ENCODE measurements at places on chromosomes 6 and 20.
A peak's percentile ranks its signal among the peaks of the same experiment; 100 is the strongest.

DNA sequence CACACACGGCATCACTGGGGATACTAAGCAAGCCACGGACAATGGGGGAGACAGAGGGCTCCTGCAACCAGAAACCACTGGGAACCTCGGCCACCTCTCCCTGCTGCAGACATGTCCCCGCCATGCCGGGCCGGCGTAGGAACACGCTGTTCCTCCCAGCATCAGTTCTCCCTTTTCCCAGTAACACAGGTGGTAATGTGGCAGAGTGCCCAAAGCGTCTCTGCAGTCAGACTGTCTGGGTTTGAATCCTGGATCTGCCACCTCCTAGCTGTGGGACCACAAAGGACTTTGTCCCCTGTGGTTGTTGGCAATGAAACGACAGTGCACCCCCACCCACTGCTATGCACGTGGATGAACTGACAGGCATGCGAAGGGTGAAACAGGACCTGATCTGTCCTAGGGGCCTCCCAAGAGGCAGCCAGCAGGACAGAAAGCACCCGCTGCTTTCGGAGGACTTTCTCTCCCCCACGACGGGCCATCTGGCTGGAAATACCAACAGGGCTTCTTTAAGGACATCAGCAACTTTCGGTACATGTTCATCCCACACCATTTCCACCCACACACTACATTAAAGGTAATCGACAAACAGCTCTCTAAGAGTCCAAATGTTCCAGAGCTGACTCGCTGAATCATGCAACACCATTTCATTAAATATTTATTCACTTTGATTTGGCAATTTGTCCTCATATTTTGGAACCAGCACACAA is 74.1 kb downstream of the SULF2 start:
- DNase-seq = no peak

DNA sequence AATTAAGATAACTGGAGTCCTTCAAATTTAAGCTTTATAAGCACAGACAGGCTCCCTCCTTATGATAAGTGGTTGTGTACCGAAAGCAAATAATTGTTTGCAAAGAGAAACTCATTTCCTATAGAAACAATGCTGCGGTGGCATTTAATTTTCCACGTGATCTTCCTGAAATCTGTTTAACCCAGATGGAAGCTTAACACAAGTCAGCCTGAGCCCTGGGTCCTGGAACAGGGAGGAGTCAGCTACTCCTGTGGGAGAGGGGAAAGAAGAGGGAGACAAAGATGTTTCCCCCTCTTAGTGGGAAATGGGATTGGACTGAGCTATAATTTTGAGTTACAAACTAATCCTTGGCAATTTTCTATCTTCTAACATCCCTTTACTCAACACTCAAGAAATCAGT is 136.5 kb downstream of the ELOVL4 start:
- no peak for DNase-seq

GRCh38 chr20:38271608-38272120 is 11.1 kb upstream of the KIAA1755 start:
- DNase-seq = no peak

DNA sequence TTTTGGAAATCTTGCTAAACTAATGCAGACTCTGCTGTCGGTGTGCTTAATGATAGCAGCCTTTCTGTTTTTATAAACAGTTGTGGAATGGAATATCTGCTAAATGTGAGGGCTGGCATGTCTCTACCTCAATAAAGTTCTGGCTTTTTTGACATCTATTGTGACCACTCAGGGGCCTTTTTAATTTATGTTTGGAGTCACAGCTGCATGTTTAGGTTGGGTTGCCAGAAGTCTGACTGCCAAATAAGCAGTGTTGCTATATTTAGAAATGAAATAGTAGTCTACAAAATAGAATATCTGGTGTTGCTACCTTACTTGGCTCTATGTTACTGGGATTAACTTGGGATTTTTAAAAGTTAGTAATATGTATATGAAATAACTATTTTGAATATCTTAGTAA is 125.1 kb upstream of the LOC128125822 start:
- DNase-seq = no peak

GRCh38 chr20:39829661-39830060 is 859.4 kb downstream of the MAFB start:
- DNase-seq = no peak

DNA sequence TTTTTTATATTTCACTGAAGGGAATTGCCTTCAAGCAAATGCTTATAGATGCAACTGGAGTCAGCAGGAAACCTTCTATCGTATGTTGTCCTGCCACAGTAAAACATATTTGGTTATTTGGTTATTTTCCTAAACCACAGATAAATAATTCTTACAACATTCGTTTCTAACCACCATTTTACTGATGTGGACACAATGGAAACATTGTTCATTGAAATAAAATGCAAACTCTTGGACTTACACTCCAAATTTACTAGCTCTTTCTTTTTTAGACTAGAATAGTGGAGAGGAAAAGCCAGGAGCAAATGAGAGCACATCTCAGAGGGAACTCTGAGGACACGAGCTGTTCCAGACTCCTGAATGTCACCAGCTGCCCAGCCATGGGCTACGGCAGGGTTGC is 114.8 kb downstream of the RPS12 start:
- no peak for DNase-seq

GRCh38 chr6:150764334-150765066 is 101.0 kb upstream of the MTHFD1L start:
- DNase-seq = no peak

- DNase-seq = no peak
Observed at GRCh38 chr6:4362326-4362725, 227.0 kb upstream of the ECI2 start.

- DNase-seq = no peak
Observed at GRCh38 chr6:26280407-26280806, 84.6 kb upstream of the BTN3A2 start.

- no peak for DNase-seq
Observed at GRCh38 chr6:129022011-129022553, 139.1 kb downstream of the LAMA2 start.

- DNase-seq = no peak
Observed at GRCh38 chr20:53917145-53918019, 153.0 kb downstream of the BCAS1 start.

- DNase-seq = no peak
Observed at GRCh38 chr6:30806581-30807183, 62.3 kb upstream of the IER3 start.

GRCh38 chr6:130893766-130894165 is 66.6 kb downstream of the SMLR1 start:
- DNase-seq = no peak

- no peak for DNase-seq
Observed at GRCh38 chr6:73123632-73124329, 101.5 kb downstream of the KHDC1L start.

DNA sequence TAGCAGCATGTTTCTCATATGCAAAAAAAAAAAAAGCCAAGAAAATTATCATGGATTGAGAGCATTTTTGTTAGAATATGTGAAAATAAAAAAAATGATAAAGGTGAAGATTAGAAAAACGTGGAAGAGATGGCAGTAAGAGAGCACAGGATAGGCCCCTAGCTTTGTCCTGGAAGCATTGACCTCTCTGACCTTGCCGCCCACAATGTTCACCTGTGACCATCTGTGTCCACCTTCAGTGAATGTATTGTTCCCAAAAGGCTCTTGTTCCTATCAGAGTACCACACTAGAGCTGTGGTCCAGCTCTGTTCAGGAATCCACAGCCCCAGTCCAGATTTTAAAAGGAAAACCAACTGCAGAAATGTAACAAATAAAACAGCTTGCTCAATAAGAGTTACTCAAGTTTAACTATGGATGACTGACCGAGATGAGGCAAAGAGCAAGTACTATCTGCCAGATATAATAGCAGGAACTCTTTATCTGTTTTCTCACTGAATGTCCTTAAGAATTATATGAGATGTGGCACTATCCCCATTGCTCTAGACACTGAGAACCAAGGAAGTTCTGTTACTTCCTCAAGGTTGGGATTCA is 287.7 kb upstream of the STXBP5 start:
- DNase-seq = no peak

DNA sequence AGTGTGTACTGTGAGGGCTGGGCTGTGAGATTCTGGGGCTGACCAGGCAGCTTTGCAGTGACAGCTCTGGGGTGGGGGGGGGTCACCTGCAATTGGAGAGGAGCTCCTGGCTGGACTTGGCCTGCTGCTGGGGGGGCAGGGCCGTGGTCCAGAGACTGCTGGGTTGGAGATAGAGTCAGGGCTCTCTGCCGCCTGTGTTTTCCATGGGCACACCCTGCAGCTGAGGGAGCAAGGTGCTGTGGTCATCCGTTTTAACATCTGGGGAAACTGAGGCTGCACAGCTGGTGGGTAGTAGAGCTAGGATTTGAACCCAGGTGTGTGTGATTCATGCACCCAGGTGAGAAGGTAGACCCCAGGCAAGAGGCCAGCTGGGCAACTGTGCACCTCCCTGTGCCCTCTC is 7.3 kb downstream of the DLGAP4 start:
- DNase-seq = no peak

GRCh38 chr20:35307666-35308653 is 15.7 kb upstream of the FAM83C start:
- DNase-seq = no peak

DNA sequence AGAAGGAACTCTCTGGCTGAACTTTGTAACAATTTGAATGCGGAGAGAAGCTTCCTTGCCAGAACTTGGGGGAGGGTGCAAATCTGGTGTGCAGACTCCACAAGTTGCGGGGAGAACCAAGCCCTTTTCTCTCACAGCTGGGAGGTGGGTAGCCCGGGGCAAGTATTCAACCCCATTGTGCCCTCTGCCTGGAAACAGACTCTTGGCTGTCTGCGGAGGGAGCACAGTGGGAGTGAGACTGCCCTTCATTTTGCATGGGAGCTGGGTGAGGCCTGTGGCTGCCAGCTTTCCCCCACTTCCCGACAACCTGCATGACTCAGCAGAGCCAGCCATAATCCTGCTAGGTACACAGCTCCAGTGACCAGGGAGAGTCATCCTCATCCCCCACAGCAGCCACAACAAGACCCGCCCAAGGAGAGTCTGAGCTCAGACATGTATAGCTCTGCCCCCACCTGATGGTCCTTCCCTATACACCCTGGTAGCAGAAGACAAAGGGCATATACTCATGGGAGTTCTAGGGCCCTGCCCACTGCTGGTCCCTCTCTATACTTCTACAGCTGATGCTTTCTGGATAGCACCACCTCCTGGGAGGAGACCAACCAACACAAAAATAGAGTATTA is 29.4 kb upstream of the TPD52L1 start:
- no peak for DNase-seq

DNA sequence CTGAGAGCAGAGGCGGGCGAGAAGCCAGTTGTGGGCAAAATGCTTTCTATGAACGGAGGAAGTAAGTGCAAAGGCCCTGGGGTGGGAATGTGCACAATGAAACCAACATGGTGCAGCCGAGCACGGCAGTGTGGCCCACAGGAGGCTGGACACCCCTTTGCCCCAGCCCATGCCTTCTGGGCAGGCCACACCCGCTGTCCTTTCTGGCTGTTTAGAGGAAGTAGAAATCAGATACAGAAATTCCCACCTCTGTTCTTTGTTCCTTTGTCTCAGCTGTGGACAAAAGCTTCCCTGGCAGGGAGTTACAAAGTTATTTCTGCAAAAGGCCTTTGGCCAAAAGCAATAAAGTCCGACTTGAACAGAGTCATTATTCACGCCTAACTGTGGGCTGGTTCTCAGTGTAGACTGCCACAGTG is 11.9 kb downstream of the SULF2 start:
- no peak for DNase-seq

- DNase-seq = no peak
Observed at GRCh38 chr6:142458836-142459235, 157.0 kb downstream of the ADGRG6 start.

GRCh38 chr6:32192608-32193039 is at the start of gene GPSM3:
Gene GPSM3, minus strand, starts transcription at chr6:32192643. Its CDS starts 130 bp downstream, at chr6:32192513.
- DNase-seq = peak; percentile 29

GRCh38 chr6:5464099-5464885 is 203.0 kb downstream of the FARS2 start:
- no peak for DNase-seq

GRCh38 chr6:145199961-145200360 is 535.4 kb downstream of the EPM2A start:
- DNase-seq = no peak

- DNase-seq = no peak
Observed at GRCh38 chr6:47308552-47309290, 984 bp downstream of the TNFRSF21 start.

All from stimulated activated CD8-positive, alpha-beta memory T cell treated with anti-CD3 and anti-CD28 coated beads, Interleukin-7, amount 100 ng/mL, for 48 hours (primary cell).